Stimulated activated CD8-positive, alpha-beta memory T cell treated with anti-CD3 and anti-CD28 coated beads, Interleukin-7, amount 100 ng/mL, for 1 hour (primary cell): ENCODE measurements at places on chromosomes 13 and 19.

GRCh38 chr19:52296773-52297600, at the start of gene ZNF480:
Gene ZNF480 (plus strand): TSS chr19:52297169. CDS start chr19:52300413, 3,244 bp downstream.
- peak; percentile 77 for DNase-seq

DNA sequence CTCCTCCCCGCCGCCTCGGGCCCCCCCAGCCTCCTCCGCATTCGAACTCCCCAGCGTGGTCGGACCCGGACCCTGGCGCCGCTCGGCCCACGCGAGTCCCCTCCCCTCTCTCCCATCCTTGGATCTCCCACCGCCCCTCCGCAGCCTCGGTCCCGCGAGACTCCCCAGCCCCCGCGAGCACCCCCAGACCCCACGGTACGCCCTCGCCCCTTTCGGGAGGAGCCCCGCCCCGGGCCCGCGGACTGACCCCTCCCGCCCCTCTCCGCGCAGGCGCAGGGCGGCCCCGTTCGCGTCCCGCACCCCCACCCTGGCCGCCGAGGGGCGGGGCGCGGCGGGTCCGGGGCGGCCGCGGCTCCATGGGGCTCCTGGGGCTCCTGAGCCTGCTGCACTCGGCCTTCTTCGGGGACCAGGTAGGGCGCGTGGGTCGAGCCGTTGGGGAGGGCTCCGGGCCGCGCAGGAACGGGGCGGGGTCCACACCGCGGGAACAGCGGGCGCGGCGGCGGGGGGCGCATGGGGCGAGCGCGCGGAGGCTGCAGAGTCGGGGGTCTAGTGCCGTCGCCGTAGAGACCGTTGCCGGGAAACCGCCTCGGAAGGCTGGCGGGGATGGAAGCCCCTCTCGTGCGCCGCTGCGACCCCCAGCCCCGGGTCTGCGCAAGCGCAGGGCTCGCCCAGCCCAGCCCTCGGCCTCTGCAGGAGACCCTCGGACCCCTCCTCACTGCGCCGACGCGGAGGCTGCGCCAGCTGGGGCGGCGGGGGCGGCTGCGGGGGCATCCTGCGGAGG, 3.8 kb upstream of the APC2 start:
- DNase-seq: no peak

GRCh38 chr13:73070451-73071098, 11.8 kb downstream of the KLF5 start:
- DNase-seq: no peak

GRCh38 chr13:54928071-54928470, 1899.5 kb downstream of the OLFM4 start:
- no peak for DNase-seq

DNA sequence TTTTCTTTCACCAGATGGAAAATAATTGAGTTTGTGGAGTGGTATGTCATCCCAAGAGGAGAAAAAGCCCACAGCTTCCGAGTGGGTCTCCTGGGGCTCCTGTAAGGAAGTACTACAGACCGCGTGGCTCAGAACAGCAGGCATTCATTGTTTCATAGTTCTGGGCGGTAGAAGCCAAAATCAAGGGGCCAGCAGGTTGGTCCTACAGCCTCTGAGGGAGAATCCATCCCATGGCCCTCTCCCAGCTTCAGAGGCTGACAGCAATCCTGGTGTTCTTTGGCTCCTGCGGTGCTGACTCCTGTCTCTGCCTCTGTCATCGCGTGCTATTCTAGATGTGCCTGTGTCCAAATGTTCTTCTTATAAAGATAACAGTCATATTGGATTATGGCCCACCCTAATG, 362.6 kb downstream of the FGF14 start:
- no peak for DNase-seq

DNA sequence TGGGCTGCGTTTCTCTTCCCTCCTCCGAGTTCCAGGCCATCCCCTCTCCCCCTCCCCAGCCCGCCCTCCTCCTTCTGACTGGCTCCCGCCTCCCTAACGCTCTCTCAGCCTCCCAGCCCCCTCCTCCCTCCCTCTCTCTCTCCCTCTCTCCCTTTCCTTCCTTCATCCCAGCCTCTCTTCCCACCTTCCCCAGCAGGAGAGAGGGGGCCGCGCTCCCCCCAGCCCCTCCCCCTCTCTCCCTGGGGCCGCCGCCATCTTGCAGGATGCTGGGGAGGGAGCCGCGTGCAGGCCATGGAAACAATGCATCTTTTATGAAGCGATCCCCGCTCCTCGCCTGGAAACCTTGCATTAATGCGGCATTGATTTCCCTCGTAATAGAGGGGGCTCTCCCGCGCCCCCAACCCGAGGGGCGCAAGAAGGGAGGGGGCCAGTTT, 42.6 kb upstream of the ADGRL1 start:
- DNase-seq: no peak
